CD4-positive, alpha-beta T cell treated with Interferon alpha-2 for 1 hour (primary cell): ENCODE measurements at places on chromosomes 5 and 9.

DNA sequence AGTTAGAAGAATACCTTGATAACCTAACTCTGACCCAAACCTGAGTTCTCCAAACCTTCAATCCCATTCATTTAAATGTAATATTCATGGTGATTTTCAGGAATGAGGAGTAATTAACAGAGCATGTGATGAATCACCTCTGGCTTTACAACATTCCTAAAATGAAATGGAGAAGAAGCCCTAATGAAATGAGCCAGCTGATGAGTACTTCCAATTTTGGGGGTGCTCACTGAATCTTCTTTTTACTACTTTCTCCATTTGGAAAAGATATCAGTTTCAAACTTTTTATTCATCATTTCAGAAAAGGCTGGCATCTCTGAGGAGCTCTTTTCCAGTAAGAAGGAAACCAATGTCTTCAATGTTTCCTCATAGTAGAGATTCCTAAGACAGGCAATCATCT is 2.9 kb upstream of the SPINK5 start:
- no peak for DNase-seq

DNA sequence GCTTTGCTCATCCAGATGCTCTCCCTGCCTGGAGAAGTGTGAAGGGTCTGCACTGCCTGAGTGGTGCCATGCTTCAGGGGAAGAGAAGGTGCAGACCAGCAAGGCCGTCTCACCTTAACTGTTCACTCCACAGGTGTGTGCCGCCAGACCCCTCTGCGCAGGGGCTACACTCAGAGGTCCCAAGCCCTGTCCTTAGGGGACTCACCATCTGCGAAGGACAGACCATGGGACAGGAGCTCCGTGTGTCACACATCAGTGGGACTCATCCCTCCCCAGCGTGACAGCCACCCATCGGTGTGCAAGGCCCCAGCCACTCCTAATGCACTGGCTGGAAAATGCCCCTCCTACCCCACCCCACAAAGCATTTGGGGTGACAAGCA is 142.9 kb downstream of the OLFM1 start:
- DNase-seq, result no peak

DNA sequence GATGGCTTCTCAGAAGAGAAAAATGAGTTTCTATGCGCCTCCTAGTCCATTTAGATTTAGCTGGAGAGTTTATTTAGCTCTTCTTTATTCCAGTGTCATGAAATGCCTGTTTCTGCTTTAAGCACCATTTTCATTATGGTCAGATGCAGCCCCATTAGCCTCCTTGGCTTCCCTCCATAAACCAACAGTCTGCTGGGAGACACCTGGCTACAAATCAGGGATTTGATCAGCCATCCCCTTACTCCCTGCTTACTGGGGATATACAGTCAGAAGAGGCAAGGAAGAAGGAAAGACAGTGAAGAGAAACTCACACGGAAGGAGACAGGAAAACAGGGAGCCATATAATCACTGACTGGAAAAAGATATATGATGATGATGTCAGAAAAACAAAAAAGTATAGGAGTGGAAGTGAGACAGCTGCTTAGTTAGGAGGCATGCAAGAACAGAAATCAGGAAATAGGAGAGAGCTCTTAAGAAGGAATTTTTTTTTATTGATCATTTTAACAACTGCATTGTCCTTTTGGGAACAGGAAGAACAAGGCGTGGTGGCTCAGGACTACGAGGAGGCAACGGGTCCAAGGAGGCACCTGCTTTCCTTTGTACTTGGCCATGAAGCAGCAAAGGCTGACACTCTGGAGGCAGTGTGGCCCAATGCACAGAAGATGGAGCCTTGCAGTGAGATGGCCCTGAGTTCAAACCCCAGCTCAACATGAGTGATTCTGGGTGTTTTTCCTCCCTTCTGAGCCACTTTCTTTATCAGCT is 56.1 kb downstream of the MED27 start:
- DNase-seq, result no peak

- no peak for DNase-seq
Observed at GRCh38 chr9:121393318-121393717, 23.3 kb upstream of the STOM start.

DNA sequence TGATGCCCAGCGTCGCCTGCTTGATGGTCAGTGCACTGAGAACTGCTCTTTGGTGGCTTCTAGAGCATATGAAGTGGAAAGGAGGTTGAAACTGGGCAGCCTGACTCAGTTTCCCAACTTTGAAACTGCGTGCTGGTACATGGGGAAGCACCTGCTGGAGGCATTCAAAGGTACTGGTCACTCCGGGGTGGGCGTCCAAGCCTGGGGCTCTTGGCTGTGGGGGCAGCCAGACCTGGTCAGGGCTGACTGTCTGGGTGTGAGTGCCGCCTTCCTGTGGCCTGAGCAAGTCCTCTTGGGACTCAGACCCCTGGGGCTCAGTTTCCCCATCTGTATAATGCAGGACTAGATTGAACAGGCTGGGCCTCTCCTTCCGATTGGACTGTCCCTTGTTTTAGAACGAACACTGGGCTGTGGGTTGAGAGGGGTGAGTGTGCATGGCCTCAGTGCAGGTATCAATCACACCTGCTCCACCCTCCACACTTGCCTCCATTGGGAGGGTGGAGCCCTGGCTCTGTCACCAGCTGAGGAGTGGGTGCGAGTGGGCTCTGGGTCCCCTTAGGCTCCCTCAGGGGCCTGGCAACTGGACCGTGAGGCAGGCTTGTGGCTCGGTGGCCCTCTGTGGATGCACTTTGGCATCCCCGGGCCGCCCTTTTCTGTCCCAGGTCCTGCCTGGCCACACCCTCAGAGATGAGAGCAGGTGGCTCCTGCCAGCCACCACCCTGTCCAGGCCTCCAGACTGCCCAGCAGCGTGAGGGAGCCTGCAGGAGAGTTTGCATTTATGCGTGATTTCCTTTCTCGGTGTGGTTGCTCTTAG is 80.2 kb downstream of the PHF2 start:
- DNase-seq, result no peak

GRCh38 chr9:102587281-102587680 is 407.9 kb upstream of the CYLC2 start:
- DNase-seq, result no peak

DNA sequence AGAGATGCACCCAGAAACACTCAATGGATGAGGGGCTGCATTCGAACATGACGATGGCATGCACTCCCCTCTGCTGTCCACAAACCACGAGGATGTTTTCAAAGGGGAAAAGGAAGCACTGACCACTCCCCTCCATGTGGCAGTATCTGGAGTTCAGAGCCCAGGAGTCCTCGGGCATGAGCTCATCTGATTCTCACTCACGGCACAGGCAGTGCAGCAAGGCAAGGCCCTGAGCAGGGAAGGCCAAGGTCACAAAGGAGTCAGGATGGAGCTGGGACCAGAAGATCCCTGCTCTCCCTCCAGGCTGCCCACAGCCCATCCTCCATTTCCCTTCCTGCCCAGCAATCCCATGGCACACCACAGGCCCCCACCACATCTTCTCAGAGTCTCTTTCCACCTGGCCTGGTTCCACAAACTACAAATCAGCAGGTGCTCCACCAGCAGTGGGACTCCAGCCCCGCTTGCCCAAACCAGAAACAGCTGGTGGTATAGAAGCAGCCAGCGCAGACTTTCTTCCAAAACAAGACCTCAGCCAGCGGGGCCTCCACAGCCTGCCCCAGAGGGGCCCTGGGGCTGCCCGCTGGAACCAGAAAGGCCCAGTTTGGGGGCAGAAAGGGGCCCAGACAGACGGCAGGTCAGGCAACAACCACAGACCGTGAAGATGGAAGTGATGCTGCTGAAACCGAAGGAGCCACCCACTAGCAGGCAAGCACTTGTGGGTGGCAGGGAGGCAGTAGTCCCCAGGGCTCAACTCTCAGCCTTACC is 12.2 kb downstream of the TNIP1 start:
- peak; percentile 18 for DNase-seq

- no peak for DNase-seq
Observed at GRCh38 chr5:133390416-133391353, 221.7 kb downstream of the FSTL4 start.

DNA sequence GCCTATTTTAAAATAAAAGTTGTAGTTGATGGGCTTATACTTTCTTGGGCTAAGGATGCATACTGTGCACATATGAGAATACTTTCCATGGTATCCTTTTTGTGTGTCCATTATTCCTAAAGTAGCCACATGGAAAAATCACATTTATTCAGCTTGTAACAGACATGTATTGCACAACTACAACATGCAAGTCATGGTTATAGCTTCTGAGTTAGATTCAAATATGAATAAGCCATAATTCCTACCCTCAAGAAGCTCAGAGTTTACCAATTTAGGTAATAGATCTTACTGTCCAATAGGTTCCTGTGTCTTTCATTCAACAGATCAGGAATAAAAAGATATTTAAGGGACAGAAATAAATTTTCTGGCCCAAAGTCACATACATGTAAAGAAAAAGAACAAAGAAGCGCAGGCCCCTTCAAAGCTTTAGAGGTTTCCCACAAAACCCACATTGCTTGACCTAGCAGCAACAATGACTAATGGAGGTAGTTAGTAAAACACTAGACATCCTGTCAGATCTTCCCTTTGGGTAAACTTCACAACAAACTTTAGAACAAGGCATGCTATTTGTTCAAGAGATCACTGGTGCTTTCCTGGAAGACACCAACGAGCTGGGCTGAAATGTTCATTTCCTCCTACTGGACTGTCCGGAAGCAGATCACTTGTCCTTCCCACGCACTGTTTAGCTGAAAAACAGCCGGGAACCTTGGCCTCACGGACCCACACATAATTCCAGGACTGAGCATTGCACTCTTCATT is 78.4 kb upstream of the ITGA1 start:
- peak; percentile 25 for DNase-seq

DNA sequence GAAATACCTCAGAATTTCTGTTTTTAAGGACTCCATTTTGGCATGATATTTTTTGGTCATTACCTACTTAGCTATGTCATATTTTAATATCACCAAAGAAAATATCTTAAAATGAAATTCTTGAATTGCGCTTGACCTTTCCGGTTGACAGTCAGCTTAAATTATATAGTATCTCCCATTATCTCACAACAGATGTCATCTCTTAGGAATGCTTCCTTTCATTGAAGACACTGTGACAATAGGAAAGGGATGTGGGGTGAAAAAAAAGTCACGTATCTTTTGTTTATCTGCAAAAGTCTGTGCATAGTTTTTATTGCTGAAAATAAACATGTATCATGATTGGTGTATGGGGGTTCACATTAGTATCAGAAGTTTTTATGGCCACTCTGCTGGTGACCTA is 105.8 kb downstream of the INVS start:
- no peak for DNase-seq

DNA sequence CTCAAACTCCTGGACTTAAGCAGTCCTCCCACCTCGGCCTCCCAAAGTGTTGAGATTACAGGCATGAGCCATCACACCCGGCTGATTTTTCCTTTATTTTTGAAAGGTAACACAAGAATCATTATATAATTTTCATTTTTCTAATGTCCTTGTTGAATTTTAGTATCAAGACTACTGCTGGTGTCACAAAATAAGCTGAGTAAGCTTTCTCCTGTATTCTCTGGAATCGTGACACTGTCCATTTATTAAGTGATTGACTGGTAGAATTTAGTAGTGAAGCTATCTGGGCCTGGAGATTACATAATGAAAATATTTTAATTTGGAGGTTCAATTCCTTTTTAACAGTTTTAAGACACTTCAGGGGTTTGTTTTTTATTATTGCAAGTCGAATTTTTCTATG is 9.5 kb downstream of the CDK20 start:
- DNase-seq, result no peak

GRCh38 chr9:2628919-2629318 is 7.3 kb downstream of the VLDLR start:
- no peak for DNase-seq

GRCh38 chr5:14572385-14572784 is 9.2 kb upstream of the OTULINL start:
- DNase-seq, result no peak

GRCh38 chr9:95096807-95097206 is 220.7 kb downstream of the FANCC start:
- no peak for DNase-seq

DNA sequence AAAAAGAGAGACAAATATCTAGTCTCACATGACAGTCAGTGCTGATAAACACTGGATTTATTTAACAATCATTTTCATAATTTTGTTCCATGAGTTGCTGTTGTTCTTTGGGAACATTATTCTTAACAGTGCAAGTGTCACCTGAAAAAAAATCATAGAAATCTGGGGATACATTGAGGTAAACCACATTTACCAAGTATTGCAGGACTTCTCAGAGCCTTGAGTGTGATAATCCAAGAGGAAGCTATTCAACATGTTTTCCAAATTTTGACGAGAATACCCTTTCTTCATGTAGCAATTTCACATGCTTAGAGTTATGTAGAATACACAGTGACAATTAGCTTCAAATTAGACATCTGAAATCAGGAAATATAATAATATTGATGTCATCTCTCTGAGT is 108.5 kb downstream of the MEGF10 start:
- DNase-seq, result no peak

GRCh38 chr9:133235549-133236222 is 26.6 kb upstream of the OBP2B start:
- no peak for DNase-seq

DNA sequence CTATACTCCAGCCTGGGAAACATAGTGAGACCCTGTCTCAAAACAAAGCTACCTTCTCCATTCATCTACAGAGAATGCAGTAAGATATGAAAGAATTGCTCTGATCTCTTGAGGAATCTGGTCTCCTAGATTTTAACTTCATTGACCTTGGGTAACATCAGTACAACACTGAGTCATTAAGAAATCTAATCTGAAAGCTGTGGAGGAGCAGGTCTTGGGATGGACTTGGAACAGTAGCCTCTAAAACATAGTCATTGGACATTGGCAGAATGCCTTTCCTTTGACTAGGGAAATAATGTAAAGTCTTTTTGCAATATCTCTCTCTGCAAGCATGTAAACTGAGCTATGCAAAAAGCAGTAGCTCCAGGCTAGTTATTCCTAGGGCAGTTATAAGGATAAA is 58.1 kb downstream of the KCNN2 start:
- DNase-seq, result no peak
